PC-3 (cell line): ENCODE measurements at places on chromosomes 4 and X.

DNA sequence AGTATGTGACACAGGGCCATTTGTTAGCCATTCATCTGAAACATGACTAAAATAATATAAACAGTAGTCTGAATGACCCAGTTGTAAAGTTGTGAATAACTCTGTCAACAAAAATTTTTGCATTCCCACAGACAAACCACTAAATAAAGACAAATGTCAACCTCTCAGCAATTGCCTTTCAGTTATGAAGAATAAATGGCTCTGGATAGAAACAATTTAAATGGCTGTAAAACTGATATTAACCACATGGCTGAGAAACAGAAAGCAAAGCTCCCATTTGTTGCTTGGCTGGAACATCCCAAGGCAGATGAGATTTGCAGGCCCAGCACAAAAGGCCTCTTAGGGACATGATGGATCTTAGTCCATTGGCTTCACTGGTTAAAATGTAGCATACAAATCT is 296.3 kb downstream of the GALNTL6 start:
- H3K36me3 ChIP-seq = no peaks in the 10 kb centered on the region
- DNase-seq = no peak
- no peak overlapping the region for H3K4me3 ChIP-seq
- no peaks in the 10 kb centered on the region for H3K27me3 ChIP-seq

- H3K4me1 ChIP-seq = 0 out of 2 replicates have a peak, but pooled peaks cover 7% of the 10 kb centered on the region
- H3K36me3 ChIP-seq = peaks cover 14% of the 10 kb centered on the region
- H3K4me3 ChIP-seq = no peak overlapping the region
- H3K27me3 ChIP-seq = no peaks in the 10 kb centered on the region
Measured at GRCh38 chrX:24201216-24201615, 51.7 kb downstream of the ZFX start.

DNA sequence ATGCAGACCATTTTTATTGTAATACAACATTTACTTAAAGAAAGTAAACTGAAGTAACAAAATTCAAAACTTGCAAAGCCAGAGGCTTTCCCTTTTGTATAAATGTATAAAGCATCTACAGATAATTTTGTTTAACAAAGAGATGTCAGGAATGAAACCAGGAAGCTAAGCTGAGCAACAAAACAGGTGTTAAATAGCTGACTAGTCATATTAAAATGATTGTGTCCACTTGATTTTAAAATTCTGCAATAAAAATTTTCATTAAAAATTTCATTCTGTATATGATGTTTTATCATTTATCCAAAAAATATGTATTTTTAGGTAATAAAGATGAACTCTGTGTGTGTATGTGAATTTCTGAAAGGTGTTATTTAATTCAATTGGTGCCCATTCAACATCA is 72.0 kb upstream of the TRAM1L1 start:
- no peaks in the 10 kb centered on the region for H3K4me1 ChIP-seq
- H3K27ac ChIP-seq = no peak overlapping the region

DNA sequence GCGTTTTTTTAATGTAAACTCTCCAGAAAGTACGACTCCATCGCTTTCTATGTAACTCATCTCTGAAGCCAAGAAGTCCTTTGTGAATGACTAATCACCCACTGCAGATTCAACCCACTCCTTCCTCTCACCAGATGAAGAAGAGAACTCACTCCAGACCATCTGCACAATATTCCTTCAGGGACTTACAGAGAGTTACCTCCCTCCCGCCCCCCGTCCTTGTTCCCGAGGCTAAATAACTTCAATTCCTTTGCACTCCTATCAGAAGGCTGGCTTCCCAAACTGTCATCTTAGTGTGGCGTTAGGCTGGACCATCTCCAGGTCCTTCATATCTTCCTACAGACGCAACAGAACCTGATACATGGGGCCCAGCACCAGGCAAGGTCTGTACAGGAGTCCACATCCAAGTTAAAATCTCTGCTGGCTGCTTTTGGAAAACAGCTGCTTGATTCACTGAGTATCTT is 82.4 kb downstream of the AFAP1 start:
- H3K27me3 ChIP-seq = no peaks in the 10 kb centered on the region
- H3K4me3 ChIP-seq = no peak overlapping the region
- H3K36me3 ChIP-seq = peaks cover 21% of the 10 kb centered on the region; the same call in 1 of the 2 replicates
- peaks cover 50% of the 10 kb centered on the region for H3K4me1 ChIP-seq

DNA sequence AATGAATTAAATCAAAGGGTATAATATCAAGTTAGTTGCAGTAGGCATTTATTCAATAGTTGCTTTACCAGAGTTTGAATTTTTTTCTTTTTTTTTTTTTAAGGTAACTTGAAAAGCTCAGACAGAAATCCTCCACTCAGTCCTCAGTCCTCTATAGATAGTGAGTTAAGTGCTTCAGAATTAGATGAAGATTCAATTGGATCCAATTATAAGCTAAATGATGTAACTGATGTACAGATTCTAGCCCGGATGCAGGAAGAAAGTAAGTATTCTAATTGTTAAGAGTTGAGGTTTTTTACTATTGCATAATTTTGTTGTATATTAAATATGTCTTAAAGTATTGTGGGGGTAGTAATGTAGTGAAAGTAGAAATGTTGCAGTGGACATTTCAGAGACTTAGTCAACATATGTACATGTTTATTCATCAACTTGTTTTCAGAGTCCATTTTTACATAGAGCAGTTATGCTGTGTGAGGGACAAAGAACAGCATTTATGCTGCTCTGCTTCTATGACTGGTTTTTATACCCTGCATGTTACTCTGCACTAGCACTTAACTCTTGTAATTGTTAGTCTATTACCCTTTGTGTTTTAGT is 38.4 kb downstream of the SLAIN2 start:
- H3K4me3 ChIP-seq = no peak overlapping the region
- H3K27ac ChIP-seq = no peak overlapping the region
- H3K4me1 ChIP-seq = peaks cover 15% of the 10 kb centered on the region
- no peak for DNase-seq
- no peaks in the 10 kb centered on the region; the same call in 1 of the 2 replicates for H3K36me3 ChIP-seq
